ENCODE measurements at places on chromosomes 7 and 10.
A peak's percentile ranks its signal among the peaks of the same experiment; 100 is the strongest.

- no peak for DNase-seq
Observed at GRCh38 chr7:154987571-154987970, 15.4 kb downstream of the PAXIP1 start.

DNA sequence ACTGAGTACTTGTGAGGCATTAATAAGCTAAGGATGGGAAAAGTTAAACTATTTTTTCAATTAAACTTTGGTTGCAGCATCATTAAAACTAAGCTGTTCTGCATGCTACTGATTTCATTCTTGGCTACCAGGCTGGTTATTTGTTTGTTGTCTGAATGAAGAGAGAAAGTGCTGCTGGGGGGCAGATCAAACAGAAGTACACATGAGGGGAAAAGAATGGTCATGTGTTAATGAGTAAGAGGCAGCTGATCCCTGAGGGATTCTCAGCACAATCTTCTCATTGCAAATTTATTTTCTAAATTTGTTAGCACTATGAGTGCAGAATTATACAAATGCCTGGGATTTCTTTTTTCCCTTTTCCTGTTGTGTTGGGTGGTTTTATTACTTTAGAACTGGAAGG, 213.2 kb upstream of the HPS1 start:
- DNase-seq: no peak

GRCh38 chr7:111540199-111540815, 22.0 kb downstream of the IMMP2L start:
- no peak for DNase-seq

DNA sequence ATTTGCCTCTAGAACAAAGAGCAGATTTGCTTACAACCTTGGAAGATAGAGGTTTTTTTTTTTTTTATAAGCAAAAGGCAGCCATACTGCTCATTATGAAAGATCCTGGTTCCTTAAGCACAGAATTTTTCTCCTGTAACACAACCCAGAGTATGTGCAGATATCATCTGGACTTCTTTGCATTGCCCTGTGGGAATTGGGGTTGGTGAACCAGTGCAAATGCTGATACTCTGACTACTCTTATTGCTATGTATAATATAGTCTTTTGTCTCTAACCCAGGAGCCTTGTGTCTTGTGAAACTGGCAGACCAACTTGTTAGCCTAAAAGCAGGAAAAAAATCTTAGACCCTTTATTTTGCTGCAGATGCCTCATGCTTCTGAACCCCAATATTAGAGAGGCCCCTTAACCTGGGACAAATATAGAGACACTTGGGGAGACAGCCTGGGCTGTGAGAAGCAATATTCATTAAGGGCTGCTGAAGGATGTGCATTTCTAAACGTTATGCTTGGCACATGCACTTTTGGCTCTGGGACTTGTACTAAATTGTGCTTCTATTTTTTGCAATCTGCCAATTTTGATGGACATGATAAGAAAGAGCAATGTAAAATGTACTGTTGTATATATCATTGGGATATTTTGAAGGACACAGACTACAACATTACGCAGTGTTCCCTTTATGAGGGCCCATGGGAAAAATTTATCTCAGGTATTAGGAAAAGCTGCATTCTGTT, 78.9 kb downstream of the ANLN start:
- DNase-seq: no peak

DNA sequence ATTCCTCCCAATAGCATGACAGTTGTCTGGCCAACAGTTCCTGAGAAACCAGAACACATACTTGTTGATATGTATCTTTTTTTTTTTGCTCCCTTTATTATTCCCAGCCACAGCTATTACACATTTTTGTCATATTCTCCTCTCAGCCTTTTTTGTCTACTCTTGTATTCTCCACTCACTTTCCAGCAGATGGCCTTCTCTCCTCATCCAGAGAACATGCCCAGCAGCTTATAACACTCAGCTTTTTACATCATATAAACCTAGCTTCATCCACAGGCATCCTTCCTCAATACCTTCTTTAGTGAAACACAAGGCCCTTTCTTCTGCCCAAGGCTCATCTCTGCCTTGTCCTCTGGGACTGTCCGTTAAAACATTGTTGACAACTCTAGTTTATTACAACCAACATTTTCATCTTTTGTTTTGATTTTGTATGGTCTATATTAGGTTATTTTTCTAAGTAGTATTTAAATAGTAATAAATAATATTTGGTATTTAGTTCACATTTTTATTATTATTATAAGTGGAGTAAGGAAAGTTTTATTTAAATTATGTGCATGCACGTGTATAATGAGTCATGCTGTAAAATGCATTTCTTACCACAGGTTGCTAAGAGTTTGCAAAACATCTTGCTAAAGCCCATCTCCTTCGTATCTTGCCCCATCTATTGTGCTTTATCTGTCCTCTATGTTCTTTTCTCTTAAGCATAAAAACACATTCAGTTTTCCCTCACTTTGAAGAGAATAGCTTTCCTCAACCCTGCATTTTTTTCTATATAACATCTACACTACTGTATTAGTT, 101.5 kb downstream of the ORC5 start:
- DNase-seq: no peak

DNA sequence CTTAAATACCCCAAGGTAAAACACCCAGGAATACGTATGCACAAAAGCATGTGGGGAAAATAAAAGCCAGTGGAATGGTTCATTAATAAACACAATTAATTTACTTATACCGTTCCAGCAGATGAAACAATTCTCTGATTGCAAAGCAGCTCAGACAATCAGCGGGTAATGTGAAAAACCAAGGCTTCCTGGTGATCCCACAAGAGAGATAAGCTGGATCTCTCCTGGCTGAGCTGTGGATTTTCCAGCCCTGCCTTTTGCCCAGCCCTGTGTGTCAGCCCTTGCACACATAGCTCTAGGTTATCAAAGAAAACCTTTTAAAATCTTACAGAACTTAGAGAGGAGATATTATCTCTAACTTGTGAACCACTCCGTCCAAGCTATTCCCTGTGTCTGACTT, 1010.7 kb upstream of the AUTS2 start:
- no peak for DNase-seq

GRCh38 chr10:132439025-132439388, 42.0 kb downstream of the PWWP2B start:
- no peak for DNase-seq

- DNase-seq: no peak
Observed at GRCh38 chr7:130151591-130152492, 53.4 kb downstream of the TMEM209 start.

DNA sequence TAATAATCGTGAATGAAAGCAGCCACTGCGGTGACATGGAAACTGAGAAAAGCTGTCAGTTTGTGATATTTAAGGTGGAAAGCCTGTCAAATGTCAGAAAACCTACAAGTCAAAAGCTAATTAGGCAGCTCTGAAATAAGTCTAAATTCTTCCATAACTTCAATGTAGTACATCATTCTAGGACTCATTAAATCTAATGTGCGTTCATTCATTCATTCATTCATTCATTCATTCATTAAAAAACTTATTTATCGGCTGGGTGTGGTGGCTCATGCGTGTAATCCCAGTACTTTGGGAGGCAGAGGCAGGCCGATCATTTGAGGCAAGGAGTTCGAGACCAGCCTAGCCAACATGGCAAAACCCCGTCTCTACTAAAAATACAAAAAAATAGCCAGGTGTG, 79.7 kb downstream of the ATE1 start:
- no peak for DNase-seq

- DNase-seq: no peak
Observed at GRCh38 chr10:122558452-122558851, 2.1 kb upstream of the DMBT1 start.

GRCh38 chr7:152851881-152852417, 92.4 kb downstream of the ACTR3B start:
- DNase-seq: no peak

DNA sequence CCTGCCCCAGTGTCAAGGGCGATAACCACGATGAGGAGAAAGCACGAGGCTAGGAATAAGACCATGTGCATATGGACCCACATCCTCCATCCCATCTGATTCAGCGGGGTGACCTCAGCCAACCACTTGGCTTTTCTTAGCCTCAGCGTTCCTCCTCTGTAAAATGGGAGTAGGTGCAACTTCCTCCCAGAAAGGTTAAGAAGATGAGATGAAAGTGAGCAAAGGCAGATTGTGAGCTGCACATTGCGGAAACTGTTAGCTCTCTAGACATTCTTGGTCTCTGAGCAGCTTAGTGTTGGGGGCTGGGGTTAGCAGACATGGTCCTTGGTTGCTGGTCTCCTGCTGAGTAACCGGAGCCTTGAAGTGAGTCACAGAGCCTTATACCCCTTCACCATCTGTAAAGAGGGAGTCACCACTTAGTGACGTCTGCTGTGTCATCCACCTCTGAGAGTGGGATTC, 497.3 kb upstream of the GALNT17 start:
- no peak for DNase-seq

GRCh38 chr7:71384094-71384493, 252.2 kb downstream of the GALNT17 start:
- DNase-seq: no peak

- DNase-seq: no peak
Observed at GRCh38 chr7:12911053-12911452, 223.6 kb downstream of the ARL4A start.

DNA sequence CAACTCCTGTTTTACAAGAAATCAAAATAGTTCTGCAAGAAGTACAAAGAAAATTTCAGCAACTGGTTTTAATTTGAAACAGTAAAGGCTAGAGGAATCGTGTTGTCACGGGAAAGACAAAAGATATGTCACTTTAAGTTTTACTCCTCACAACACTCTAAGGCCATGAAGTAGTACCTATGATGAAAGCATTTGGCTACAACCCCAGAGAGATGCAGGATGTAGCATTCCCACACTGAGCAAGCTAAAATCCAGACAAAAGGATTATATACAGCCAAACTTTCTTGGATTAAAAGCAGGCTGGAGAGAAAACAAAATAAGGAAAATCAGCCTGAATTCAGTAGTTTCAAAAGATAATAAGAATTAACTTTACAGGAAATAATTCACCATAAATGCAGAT, 245.5 kb upstream of the STEAP1 start:
- no peak for DNase-seq

GRCh38 chr10:119316729-119317097, 109.3 kb downstream of the GRK5 start:
- no peak for DNase-seq

DNA sequence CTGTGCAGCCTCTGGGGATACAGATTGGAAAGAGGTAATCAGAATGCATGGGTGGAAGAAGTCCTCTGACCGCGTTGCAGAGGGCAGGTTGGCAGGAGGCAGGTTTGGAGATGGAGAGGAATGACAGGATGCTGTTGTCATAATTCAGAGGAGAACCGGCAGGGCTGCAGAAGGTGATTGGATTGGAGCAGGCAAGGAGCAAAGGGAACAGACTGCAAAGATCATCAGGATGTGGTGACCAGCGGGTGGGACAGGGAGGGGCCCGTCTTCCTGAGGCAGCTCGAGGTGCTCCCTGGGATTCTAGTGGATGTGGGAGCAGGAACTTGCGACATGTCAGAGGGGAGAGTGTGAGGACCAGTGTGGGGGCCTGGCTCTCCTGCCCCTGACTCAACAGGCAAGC, 78.5 kb upstream of the PPIF start:
- no peak for DNase-seq

GRCh38 chr10:116007256-116007891, 265.6 kb downstream of the GFRA1 start:
- no peak for DNase-seq

- DNase-seq: no peak
Observed at GRCh38 chr7:123057911-123058310, 62.4 kb upstream of the TAS2R16 start.

DNA sequence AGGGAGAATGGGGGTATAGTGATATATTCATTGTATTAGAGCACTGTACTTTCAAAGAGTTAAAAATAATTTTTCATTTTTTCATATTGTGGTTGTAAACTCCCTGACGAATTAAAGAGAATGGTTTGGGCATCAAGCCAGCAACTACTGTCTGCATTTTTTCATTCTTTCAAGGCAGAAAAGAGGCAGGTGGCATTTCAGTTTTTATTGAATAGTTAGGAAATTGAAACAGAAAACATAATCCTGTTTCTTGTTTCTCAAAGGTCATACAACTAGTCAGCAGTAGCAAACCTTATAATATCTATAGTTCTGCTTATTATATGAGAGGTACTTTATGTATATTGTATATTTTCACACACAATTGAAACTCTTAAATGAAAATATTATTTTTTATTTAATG, 303.9 kb upstream of the KCND2 start:
- no peak for DNase-seq

DNA sequence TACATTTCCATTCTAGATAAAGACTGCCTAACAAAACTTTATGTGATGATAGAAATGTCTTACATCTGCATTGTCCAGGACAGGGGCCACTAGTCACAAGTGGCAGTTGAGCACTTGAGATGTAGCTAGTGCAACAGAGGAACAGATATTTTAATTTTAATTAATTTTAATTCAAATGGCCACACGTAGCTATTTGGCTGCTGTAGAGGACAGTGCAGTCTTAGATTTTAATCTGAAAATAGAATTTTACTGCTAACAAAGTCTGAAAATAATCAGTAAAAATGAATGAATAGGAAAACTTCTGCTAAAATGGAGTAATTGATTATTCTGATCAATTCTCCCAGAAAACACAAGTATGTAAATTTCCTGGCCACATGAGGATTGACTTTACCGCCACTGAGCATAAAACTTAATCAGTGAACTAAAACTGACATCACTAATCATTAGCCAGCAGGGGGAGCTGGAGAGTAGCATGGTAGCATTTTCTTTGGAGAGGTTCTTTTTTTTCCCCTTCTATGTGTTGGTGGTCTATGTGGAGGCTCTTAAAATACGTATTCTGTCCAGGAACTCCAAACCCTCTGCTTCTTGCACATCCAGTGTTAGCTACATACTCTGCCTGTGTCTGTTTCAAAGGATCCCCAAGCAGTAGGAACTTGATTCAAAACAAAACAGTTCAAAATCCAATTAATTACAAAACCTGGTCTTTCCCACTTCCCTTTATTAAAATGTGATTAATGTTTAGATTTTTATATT, 52.1 kb downstream of the TSPAN12 start:
- DNase-seq: peak; percentile 14

DNA sequence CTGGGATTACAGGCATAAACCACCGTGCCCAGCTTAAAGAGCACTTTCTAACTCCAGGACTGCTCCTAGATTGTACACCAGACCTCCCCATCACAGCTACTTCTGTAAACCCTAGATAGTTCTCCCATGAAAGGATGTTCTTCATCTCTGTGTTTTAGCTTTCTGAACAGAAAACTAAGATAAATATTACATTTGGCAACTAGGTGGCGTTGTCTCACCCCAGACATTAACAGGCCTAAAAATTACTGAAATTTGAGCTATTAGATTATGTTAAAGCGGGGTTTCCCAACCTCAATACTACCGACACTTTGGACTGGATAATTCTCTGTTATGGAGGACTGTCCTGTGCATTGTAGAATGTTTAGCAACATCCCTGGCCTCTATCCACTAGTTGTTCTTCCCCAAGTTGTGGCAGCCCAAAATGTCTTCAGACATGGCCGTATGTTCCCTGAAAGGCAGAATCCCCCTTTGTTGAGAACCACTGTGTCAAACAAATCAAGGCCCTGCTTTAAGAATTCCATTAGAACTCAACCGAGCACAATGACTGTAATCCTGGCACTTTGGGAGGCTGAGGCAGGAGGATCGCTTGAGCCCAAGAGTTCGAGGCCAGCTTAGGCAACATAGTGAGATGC, 19.1 kb downstream of the ATOH7 start:
- DNase-seq: no peak

- DNase-seq: no peak
Observed at GRCh38 chr10:11337516-11337915, 273.9 kb downstream of the USP6NL start.
